ENCODE measurements at places on chromosomes 13 and 19. TPM values are rescaled to one million over a fixed set of nuclear protein-coding genes. Genes with fewer than 3 reads are reported as not detected.

The RAD23A gene
- total RNA-seq, result 67.7 TPM

DNA sequence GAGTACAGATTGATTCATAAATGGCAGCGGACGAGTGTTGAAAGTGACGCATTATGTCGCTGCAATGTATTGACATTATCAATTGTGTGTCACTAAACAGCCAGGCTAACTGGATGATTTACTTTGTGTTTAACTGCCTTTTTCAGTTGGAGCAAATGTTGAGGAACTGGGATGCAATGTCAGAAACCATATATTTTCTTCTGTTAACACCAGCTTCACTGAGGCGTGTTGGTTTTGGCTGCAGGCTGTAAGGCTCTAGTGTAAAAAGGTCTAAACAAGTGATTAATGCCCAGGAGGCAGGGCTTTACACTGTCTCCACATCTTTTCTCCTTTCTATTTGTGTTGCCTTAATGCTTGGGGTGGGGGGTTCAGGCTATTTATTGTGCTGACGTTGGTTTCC lies 80.1 kb downstream of the GGACT start:
- H3K4me3 ChIP-seq, result no peak overlapping the region
- no peaks in the 10 kb centered on the region for H3K4me1 ChIP-seq
- H3K36me3 ChIP-seq, result no peaks in the 10 kb centered on the region
- no peak for DNase-seq

DNA sequence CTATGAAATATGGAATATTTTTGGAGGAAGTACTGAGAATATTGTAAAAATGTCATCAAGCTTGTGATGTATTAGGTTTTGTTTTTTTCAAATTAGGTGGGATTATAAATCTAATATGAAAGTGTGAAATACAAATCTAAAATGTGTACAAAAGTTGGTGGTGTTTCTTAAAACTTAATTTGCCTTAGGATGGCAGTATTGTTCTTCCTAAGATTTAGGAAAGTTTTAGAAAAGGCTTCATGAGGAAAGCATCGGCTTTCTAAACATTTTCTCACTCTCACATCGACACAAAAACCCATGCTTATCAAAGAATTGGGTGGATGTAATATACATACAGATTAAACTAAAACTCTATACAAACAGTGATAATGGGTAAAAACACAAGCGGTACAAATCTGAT lies 972.0 kb upstream of the PCDH20 start:
- H3K36me3 ChIP-seq, result no peaks in the 10 kb centered on the region
- DNase-seq, result no peak
- H3K4me3 ChIP-seq, result no peak overlapping the region

GRCh38 chr19:48325265-48325910 lies at the start of gene EMP3:
Gene EMP3, plus strand, starts transcription at chr19:48325552. Its CDS starts 1,293 bp downstream, at chr19:48326845.
- H3K36me3 ChIP-seq, result no peaks in the 10 kb centered on the region
- DNase-seq, result no peak
- H3K27ac ChIP-seq, result peak within 1 kb of the TSS; percentile 86
- H3K4me3 ChIP-seq, result peak within 1 kb of the TSS; percentile 50
- H3K27me3 ChIP-seq, result no peaks in the 10 kb centered on the region

GRCh38 chr19:45958769-45959516 lies 14.7 kb downstream of the NOVA2 start:
- peak overlapping the region; percentile 1 for H3K27ac ChIP-seq
- no peaks in the 10 kb centered on the region for H3K36me3 ChIP-seq
- H3K4me3 ChIP-seq, result no peak overlapping the region

DNA sequence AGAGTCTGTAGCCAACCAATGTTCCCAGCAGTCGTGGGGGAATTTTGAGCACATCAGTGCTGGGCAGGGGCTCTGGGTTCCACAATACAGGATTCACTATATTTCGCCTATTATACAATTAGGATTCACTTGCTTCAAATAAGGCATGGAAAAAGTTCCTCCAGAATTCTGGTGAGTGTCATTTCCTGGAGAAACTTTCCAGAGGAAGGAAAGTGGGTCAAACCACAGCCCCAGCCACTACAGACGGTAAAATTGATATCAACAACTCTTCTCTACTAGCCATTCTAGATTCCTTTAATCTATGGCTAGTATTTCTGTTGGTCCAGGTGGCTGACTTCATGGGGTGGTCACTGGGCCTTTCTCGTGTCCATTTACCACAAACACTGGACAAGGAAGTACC lies 10.5 kb downstream of the MYCBP2 start:
- no peak for DNase-seq
- peak overlapping the region; percentile 38 for H3K27ac ChIP-seq

DNA sequence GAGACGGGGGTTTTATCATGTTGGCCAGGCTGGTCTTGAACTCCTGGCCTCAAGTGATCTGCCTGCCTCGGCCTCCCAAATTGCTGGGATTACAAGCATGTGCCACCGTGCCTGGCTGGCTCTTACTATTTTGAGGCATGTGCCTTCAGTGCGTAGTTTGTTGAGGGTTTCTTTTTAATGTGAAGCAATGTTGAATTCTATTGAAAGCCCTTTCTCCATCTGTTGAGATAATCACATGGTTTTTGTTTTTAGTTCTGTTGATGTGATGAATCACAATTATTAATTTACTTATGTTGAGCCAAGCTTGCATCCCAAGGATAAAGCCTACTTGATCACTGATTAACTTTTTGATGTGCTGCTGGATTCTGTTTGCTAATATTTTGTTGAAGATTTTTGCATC lies 290.9 kb downstream of the KCNRG start:
- no peak overlapping the region for H3K27ac ChIP-seq
- no peak for DNase-seq
- no peaks in the 10 kb centered on the region for H3K27me3 ChIP-seq
- H3K4me1 ChIP-seq, result peaks cover 15% of the 10 kb centered on the region
- H3K36me3 ChIP-seq, result no peaks in the 10 kb centered on the region

DNA sequence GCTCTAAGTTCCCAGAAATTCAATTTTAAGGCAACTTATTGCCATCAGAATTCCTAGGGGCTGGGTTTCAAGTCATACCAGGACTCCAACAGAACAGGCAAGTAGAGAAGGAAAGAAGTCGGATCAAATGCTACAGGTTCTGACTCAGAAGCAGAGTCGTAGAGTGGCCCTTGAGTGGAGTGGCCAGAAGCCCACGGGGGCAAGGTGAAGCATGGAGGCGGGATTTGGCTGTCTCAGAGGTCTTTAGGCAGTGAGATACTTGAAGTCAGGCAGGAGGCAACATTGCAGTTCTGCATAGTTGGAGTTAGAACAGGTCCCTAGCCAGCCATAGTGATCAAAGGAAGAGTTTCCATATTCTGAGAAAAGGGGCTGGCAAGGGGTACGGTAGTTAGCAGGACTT lies 111.6 kb downstream of the NHLRC3 start:
- H3K4me3 ChIP-seq, result no peak overlapping the region
- no peaks in the 10 kb centered on the region for H3K4me1 ChIP-seq
- no peaks in the 10 kb centered on the region for H3K27me3 ChIP-seq
- DNase-seq, result no peak
- H3K36me3 ChIP-seq, result no peaks in the 10 kb centered on the region

The ZNF729 gene
- total RNA-seq, result not detected

The SIGLEC10 gene
- 17.0 TPM for total RNA-seq

GRCh38 chr13:88526186-88526852 lies 855.1 kb downstream of the SLITRK5 start:
- DNase-seq, result no peak
- no peak overlapping the region for H3K4me3 ChIP-seq
- no peak overlapping the region for H3K27ac ChIP-seq
- H3K36me3 ChIP-seq, result no peaks in the 10 kb centered on the region
- no peaks in the 10 kb centered on the region for H3K27me3 ChIP-seq

DNA sequence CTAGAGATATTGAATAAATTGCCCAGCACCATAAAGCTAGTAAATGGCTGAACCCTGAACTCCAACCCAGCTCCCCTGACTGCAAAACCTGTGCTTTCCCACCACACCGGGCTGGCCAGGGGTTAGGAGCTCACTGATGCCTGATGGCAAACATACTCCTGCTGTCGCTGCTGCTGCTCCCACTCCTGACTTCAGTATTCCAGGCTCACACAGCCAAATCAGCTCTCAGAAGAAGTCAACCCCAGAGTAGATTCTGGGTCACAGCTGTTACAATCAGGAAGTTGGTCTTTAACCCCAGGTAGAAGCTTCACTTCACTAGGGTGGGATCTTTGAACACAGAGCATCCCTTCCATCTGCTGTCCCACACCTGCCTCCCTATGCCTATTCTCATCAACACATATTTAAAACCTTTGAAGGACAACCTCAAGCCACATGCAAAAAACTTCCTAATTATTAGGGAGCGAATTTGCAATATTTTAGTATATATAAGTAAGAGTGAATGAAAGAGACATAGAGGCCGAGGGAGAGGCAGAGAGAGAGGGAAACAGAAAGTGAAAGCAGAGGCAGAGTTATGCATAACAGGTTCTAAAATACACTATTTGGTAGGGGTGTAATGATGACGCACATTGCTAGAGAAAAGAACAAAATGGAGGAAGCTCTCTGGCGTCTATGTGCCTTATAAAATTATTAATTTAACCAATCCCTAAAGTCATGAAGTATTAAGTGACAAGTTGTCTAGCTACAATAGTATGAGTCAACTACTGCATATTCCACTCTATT lies 99.4 kb upstream of the SERP2 start:
- H3K4me1 ChIP-seq, result peaks cover 4% of the 10 kb centered on the region
- DNase-seq, result no peak
- H3K27ac ChIP-seq, result peak overlapping the region; percentile 53
- no peaks in the 10 kb centered on the region for H3K27me3 ChIP-seq

GRCh38 chr13:107124129-107124718 lies 556.3 kb upstream of the ARGLU1 start:
- no peak overlapping the region for H3K4me3 ChIP-seq
- DNase-seq, result no peak
- H3K27me3 ChIP-seq, result no peaks in the 10 kb centered on the region

GRCh38 chr19:48484931-48485612 lies 15.9 kb downstream of the CYTH2 start:
- peaks cover 19% of the 10 kb centered on the region for H3K4me1 ChIP-seq
- no peak for DNase-seq
- no peak overlapping the region for H3K4me3 ChIP-seq
- H3K27ac ChIP-seq, result no peak overlapping the region

DNA sequence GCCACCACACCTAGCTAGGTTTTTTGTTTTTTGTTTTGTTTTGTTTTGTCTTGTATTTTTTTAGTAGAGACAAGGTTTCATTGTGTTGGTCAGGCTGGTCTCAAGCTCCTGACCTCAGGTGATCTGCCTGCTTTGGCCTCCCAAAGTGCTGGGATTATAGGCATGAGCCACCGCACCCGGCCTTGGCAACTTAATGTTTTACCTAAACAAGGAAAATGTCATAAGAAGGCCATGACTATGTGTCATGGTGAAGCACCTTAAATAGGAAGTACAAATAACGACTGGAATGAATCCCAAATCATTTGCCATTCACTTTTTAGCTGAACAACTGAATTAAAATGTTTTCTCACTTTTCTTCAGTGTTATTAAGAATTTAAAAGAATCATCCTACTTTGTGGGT lies 465.2 kb downstream of the KCTD12 start:
- H3K27me3 ChIP-seq, result no peaks in the 10 kb centered on the region
- H3K4me3 ChIP-seq, result no peak overlapping the region
- H3K36me3 ChIP-seq, result no peaks in the 10 kb centered on the region
- no peaks in the 10 kb centered on the region for H3K4me1 ChIP-seq

DNA sequence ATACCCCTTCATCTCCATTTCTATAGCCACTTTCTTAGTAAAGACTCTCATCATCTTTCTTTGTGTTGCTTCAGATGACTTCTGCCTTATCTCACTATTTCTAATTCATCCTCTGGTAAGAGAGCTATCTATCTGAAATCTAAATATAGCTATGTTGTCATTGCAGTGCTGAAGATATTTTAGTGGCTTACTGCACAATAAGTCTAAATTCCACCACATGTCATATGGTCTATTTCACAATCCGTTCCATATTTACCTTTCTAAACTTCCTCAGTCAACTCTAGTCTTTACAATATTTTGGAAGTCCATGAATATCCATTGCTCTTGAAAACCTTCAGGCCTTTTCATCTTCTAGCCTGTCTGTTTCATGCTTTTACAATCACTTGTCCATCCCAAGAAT lies 465.1 kb upstream of the SLC10A2 start:
- DNase-seq, result no peak
- no peaks in the 10 kb centered on the region for H3K36me3 ChIP-seq
- no peaks in the 10 kb centered on the region for H3K27me3 ChIP-seq
- H3K4me3 ChIP-seq, result no peak overlapping the region
- no peaks in the 10 kb centered on the region for H3K4me1 ChIP-seq

- H3K4me3 ChIP-seq, result no peak overlapping the region
- no peak overlapping the region for H3K27ac ChIP-seq
- peaks cover 2% of the 10 kb centered on the region for H3K4me1 ChIP-seq
These were observed 37.2 kb upstream of the MATK start for GRCh38 chr19:3823350-3823713.

The MCF2L gene
- total RNA-seq, result 13.0 TPM

- no peaks in the 10 kb centered on the region for H3K36me3 ChIP-seq
- H3K27ac ChIP-seq, result no peak overlapping the region
- no peaks in the 10 kb centered on the region for H3K27me3 ChIP-seq
- H3K4me1 ChIP-seq, result peaks cover 10% of the 10 kb centered on the region
- no peak for DNase-seq
- H3K4me3 ChIP-seq, result no peak overlapping the region
These were observed 147.3 kb downstream of the LHFPL6 start for GRCh38 chr13:39455521-39456175.

GRCh38 chr19:48509467-48510194 lies 2.0 kb downstream of the LMTK3 start:
- H3K4me1 ChIP-seq, result peaks cover 14% of the 10 kb centered on the region
- DNase-seq, result no peak
- no peak overlapping the region for H3K4me3 ChIP-seq
- peaks cover 52% of the 10 kb centered on the region for H3K27me3 ChIP-seq
- no peaks in the 10 kb centered on the region for H3K36me3 ChIP-seq
- no peak overlapping the region for H3K27ac ChIP-seq

The NLRP5 gene
- total RNA-seq, result not detected

The ZNF358 gene
- 3.8 TPM for total RNA-seq

The KLK4 gene
- not detected for total RNA-seq

DNA sequence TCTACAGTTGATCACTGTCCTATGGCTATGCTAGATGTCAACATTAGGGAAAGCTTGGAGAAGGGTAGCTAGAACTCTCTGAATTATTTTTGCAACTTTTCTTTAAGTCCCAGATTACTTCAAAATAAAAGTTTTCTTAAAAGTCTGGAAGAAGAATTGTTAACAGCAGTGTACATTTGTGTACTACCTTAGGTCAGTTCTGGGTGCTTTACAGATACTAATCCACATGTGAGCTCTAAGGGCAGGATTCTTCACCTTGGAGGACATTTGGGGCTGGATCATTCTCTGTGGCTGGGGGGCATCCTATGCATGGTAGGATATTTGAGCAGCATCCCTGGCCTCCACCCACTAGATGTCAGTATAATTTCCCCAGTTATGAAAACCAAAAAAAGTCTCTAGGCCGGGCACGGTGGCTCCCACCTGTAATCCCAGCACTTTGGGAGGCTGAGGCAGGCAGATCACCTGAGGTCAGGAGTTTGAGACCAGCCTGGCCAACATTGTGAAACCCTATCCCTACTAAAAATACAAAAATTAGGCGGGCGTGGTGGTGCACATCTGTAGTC lies 2.8 kb downstream of the BRME1 start:
- H3K4me3 ChIP-seq, result no peak overlapping the region
- DNase-seq, result no peak
- peaks cover 29% of the 10 kb centered on the region for H3K4me1 ChIP-seq

The ZNF557 gene
- 10.1 TPM for total RNA-seq

Measured in esophagus squamous epithelium (tissue), 5 donors.